ENCODE measurements at places on chromosomes 2 and 18.

GRCh38 chr2:206477296-206477695, 34.0 kb downstream of the ADAM23 start:
- no peak for DNase-seq

GRCh38 chr2:25419678-25420242, 78.0 kb upstream of the DNMT3A start:
- DNase-seq, result no peak

DNA sequence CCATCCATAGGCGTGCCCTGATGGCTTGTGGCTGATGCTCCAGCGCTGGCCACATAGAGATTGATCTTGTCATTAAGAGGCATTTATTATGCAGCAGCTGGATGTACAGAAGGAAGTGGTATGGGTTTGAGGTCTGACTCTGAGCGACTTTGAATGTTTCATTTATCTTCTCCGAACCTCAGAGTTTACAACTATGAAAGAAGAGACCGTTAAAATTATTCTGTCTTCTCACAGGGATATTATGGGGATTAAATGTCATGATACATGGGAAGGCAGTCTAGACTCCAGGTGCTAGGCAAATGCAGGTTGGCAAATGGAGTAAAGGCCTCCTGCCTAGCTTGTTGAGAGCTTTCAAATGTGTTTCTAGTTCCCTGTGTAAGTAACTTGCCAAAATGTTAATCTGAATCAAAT, 30.3 kb downstream of the MOGAT1 start:
- no peak for DNase-seq

GRCh38 chr18:12823892-12824291, 60.1 kb downstream of the PTPN2 start:
- DNase-seq, result no peak

DNA sequence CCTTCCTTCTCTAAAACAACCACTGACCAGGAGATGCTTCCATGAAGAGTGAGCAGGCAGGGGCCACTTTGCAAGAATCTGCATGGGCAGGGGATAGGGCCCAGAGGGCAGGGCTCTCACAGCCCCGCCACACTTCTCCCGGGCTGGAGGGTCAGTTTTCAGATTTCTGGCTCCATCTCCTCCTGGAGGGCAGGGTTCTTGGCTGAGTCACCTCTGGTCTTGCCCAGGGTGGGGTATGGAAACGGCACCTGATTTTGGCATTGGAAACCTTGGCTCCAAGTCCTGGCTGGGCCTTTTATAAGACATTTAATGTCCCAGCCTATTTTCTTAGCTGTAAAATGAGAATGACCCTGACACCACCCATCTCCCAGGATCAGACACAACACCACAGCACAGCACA, 27.6 kb upstream of the ASPRV1 start:
- no peak for DNase-seq

GRCh38 chr18:9210966-9211365, 74.4 kb downstream of the ANKRD12 start:
- no peak for DNase-seq
